ENCODE measurements at places on chromosomes 11 and 22.
A peak's percentile ranks its signal among the peaks of the same experiment; 100 is the strongest.

DNA sequence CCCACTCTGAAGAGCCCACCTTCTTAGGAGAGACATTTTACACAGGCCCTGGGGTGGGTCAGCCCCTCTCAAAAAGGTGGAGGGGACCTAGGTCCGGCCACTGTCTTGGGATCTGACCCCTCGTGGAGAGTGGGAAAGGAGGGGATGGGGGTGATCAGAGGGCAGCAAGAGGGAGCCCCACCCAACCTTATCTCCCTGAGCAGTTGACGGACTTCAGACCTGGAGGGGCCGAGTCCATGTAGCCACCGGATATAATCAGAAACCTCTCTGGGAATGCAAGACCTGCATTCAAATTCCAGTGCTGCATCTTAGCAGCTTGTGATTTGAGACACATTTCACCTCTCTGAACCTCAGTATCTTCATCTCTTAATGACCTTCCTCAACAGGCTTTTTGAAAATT lies 44.0 kb downstream of the TP53I11 start:
- DNase-seq = no peak

- DNase-seq = no peak
Measured at GRCh38 chr11:131684111-131685060, 314.0 kb downstream of the NTM start.

DNA sequence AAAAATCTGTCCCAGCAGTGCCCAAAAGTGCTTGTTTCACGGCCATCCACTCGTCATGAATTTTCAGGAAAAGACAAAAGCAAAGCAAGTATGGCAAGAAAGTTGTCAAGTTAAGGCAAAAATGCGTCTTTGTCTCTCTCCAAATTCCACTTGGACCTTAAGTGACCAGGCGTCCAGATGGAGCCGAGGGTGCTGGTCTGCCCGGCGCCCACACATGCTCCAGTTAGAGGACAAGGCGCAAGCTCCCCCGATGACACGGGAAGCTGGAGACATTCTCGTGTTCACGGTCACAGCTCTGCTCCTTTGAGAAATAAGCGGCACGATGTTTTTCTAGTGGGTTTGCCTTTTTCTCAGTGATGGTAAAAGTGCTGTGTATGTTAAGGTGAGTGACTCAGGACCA lies 219.0 kb downstream of the BRD1 start:
- DNase-seq = no peak

DNA sequence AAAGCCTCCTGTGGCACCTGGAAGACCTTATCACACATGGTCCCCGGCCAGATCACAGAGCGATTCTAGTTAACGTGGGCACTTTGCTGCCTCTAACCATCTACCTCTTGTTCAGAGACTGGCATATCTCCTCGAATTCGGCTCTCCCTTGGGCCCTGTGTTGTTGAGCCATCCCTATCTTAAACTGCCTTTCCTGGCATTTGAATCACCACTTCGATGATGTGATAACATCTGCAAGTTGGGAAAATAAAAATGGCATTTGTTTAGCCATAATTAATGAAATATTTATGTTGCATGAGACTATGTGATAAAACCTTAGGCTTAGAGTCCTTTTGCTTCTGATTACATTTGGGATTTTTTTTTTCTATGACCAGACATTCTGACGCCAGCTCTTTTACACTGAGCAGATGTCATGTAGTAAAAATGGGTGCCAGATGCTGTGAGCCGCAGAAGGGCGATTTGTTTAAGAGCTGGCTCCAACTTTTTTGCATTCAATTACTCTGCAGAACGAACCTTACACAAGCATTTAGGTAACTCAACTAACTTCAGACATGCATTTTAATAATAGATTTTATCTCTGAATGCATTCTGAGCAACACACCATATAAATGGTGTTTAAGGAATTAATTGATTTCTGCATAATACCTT lies 58.5 kb upstream of the PARVA start:
- DNase-seq = peak; percentile 7
